ENCODE measurements at places on chromosomes 4 and X. TPM values are rescaled to one million over a fixed set of nuclear protein-coding genes. Genes with fewer than 3 reads are reported as not detected.

GRCh38 chr4:102988429-102989020, 31.0 kb downstream of the SLC9B1 start:
- peaks cover 29% of the 10 kb centered on the region for H3K4me1 ChIP-seq
- peak overlapping the region; percentile 66 for H3K4me3 ChIP-seq
- H3K36me3 ChIP-seq, result peaks cover 14% of the 10 kb centered on the region

GRCh38 chr4:15232366-15233263, 195.2 kb upstream of the C1QTNF7 start:
- H3K27me3 ChIP-seq, result no peaks in the 10 kb centered on the region
- no peaks in the 10 kb centered on the region for H3K36me3 ChIP-seq
- H3K4me3 ChIP-seq, result no peak overlapping the region
- no peak for DNase-seq

The AKAP4 gene
- total RNA-seq, result not detected

The PPP4R3C gene
- total RNA-seq, result not detected

Measured in activated T-helper 1 cell treated with anti-CD3 and anti-CD28 coated beads, Interleukin-12 subunit alpha, Interleukin-12 subunit beta, Interleukin-2, Interleukin-4 antibody, amounts not matched to agents 30 ng/mL and 10 ng/mL and 1 ng/mL, durations not matched to agents 14 hours and 24 hours and 36 hours (primary cell).